ENCODE measurements at places on chromosomes 13 and 19.
A peak's percentile ranks its signal among the peaks of the same experiment; 100 is the strongest.

- no peak for DNase-seq
These were observed 7.9 kb downstream of the ZIC2 start for GRCh38 chr13:99989276-99990125.

DNA sequence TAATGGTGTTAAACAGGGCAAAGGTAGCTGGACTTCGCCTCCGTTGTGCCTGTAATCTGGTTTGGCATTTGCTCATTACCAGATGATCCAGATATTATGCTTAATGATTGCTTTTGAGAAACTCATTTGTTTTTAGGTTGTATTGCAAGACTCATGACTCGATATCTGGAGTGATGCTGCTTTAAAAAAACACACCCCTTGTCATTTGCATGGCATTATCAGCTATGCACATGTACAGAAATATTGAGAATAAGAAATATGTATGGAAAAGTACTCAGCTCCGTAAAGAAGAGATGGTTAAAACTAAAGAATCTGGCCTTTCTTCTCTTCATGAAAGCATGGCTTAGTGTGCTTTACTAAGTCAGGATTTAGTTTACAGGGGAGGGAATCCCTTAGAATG, 95.0 kb downstream of the ARHGEF7 start:
- no peak for DNase-seq

GRCh38 chr19:39130337-39131254, 5.0 kb downstream of the PAK4 start:
- no peak for DNase-seq

- no peak for DNase-seq
These were observed 199.4 kb downstream of the USP12 start for GRCh38 chr13:26971990-26972887.

- DNase-seq: no peak
These were observed 8.8 kb downstream of the NDUFA11 start for GRCh38 chr19:5894704-5895349.

DNA sequence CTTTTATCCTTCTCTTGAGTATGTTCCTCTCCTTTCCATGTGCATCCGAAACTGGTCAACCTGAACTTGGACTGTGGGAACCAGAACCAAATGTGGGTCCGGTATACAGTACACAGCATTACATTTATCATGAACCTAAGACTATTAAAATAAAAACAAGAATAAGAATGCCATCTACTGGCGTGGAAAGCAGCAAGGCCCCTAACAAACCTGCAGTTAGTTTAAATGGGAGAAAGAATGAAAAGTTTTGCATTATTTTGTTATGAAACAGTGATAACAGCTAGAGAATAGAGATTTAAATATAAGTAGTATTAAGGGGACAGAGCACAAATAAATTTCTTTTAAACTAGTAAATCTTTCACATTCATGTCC, 159.5 kb downstream of the RBM26 start:
- DNase-seq: no peak

DNA sequence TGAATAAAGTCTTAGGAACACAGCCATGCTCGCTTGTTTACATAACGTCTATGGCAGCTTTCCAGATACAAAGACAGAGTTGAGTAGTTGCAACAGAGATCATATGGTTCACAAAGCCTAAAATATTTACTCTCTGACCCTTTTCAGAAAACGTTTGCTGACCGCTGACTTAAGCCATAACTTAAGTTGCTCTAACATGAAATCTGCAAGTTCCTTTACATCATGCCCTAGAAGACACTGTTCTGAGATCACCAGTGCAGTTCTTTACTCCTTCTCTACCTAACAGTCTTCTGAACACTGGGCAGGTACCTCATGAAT, 166.4 kb downstream of the DCLK1 start:
- DNase-seq: peak; percentile 90

DNA sequence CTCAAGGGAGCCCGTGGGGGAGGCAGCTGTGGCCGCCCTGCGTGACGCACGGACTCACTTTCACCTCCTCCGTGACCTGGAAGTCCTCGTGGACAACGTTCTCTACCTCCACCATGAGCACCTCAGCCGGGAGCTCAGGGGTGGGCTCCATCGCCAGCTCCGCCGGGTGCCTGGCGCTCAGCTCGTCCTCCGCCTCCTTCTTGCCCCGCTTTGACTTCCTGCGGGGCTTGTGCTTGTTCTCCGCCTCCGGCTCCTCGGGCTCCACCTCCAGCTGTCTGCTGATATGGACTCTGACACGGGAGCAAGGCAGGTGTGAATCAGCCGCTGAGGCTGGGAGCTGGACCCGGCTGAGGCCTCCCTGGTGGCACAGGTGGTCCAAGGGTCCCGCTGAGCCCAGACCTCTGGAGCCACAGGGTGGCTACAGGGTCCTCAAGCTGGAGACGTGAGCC, 8.2 kb downstream of the LONP1 start:
- DNase-seq: no peak

DNA sequence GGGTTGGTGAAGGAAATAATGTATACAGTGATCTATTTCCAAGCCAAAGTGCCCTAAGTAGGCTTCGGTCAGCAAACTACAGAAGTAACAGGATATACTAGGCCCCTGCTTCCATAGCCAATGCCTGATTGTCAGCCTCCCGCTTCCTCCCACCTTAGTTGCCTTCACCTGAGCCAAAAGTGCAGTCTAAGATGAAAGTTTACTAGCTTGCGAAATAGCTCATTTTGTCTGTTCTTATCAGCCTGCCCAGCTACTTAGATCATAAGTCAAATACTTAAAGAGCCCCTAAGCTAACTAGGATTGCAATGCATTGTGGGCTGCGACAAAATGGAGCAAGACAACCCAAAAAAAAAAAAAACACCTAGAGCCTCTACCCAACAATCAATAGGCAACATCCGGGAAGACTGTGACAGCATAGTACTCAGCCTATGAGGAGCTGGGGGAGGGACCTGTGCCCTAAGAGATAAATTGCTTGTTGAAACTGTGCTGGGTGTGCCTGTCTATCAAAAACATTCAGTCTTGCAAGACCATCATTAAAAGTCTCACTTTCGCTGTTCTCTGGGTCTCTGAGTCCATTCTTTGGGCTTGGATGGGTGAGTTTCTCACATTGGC, 454.7 kb upstream of the TSHZ3 start:
- no peak for DNase-seq

DNA sequence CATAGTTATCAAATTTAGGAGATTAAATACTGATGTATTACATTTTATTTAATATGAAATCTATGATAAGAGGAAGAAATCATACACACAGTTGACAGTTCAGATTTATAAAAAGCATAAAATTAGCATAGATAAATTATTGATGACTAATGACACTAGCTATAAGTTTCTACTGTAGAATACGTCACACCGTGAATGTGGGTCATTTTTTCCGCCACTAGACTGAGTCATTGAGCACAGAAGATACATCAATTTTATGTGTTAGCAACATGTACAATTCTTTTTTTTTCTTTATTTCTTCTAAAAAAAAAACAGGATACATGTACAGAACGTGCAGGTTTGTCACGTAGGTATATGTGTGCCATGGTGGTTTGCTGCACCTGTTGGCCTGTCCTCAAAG, 22.2 kb downstream of the AP2S1 start:
- DNase-seq: peak; percentile 29

- no peak for DNase-seq
These were observed 163.7 kb downstream of the TBC1D4 start for GRCh38 chr13:75318138-75318833.

- no peak for DNase-seq
These were observed 41.0 kb downstream of the ANKRD10 start for GRCh38 chr13:110873639-110874507.

Data from adipocyte (in vitro differentiated cells).